ENCODE measurements at places on chromosomes 11 and 22. TPM values are rescaled to one million over a fixed set of nuclear protein-coding genes. Genes with fewer than 3 reads are reported as not detected.

The MS4A6A gene
- not detected for total RNA-seq

The CD44 gene
- total RNA-seq, result 461 TPM

The TSGA10IP gene
- not detected for total RNA-seq

The KLHL35 gene
- total RNA-seq, result 0.70 TPM

The GAL3ST1 gene
- 6.4 TPM for total RNA-seq

The F2 gene
- 1.1 TPM for total RNA-seq

The HINFP gene
- 20.8 TPM for total RNA-seq

The OR51E2 gene
- not detected for total RNA-seq

The KRTAP5-10 gene
- not detected for total RNA-seq

The FJX1 gene
- 36.1 TPM for total RNA-seq

The MS4A12 gene
- not detected for total RNA-seq

The FZD4 gene
- 2.8 TPM for total RNA-seq

The SLC35E4 gene
- 7.8 TPM for total RNA-seq

The OR6T1 gene
- total RNA-seq, result not detected

The CERK gene
- 25.9 TPM for total RNA-seq

The FAT3 gene
- total RNA-seq, result 1.9 TPM

The RAG2 gene
- total RNA-seq, result not detected

The PKDREJ gene
- total RNA-seq, result not detected

The CHRM1 gene
- total RNA-seq, result not detected

The SPTBN2 gene
- total RNA-seq, result 88.6 TPM

The NXPE2 gene
- 0.05 TPM for total RNA-seq

The MIOX gene
- total RNA-seq, result 0.10 TPM

The SHANK3 gene
- 1.7 TPM for total RNA-seq

The APOA5 gene
- not detected for total RNA-seq

The TNNI2 gene
- not detected for total RNA-seq

The SLC22A9 gene
- not detected for total RNA-seq

The ANO9 gene
- 9.2 TPM for total RNA-seq

The HBG1 gene
- not detected for total RNA-seq

The APOL5 gene
- total RNA-seq, result not detected

The DRD4 gene
- not detected for total RNA-seq

The OTUB1 gene
- total RNA-seq, result 55.7 TPM

The NAT10 gene
- total RNA-seq, result 31.6 TPM

The TBX10 gene
- total RNA-seq, result not detected

The CHID1 gene
- 83.9 TPM for total RNA-seq

The RAG1 gene
- 2.6 TPM for total RNA-seq

The PHF21B gene
- total RNA-seq, result not detected

The H19 gene
- total RNA-seq, result 0.55 TPM

The GPHA2 gene
- not detected for total RNA-seq

The SOX6 gene
- total RNA-seq, result 12.1 TPM

The PPP6R2 gene
- 46.2 TPM for total RNA-seq

The MUC5B gene
- total RNA-seq, result not detected

The PI4KA gene
- 13.4 TPM for total RNA-seq

The OR52A1 gene
- total RNA-seq, result not detected

The SGSM1 gene
- not detected for total RNA-seq

The BTG4 gene
- not detected for total RNA-seq

The DMC1 gene
- total RNA-seq, result 2.0 TPM

The SMDT1 gene
- total RNA-seq, result 4.5 TPM

The PRG2 gene
- not detected for total RNA-seq

The ARHGAP1 gene
- total RNA-seq, result 19.4 TPM

The RAB38 gene
- 12.3 TPM for total RNA-seq

The OR52B2 gene
- not detected for total RNA-seq

The TRIM77 gene
- not detected for total RNA-seq

The ARVCF gene
- total RNA-seq, result 31.7 TPM

The OR4A47 gene
- total RNA-seq, result not detected

The FANCF gene
- total RNA-seq, result 17.6 TPM

The C11orf97 gene
- not detected for total RNA-seq

The RIMBP3B gene
- total RNA-seq, result not detected
